Natural killer cell (primary cell): ENCODE measurements at places on chromosomes 2 and 18.

DNA sequence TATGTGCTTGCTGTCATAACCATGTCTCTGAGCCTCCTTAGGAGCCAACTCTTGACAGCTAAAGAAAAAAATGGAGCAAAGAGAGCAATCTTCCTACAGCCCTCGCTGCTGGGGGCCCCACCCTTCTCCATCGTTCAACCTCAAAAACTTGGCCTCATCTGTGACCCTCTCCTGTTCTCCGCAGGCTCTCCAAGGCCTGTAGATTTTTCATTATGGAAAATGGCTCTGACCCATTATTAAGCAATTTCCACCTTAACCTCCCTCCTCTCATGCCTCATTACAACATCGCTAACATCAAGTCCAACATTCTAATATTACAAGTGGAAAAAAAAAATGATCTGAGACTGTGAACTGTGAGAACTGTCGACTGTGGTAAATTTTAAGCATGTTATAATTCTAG lies 98.7 kb downstream of the SLC8A1 start:
- no peak overlapping the region for H3K27ac ChIP-seq
- H3K4me1 ChIP-seq, result no peaks in the 10 kb centered on the region
- DNase-seq, result no peak
- no peaks in the 10 kb centered on the region for H3K36me3 ChIP-seq
- no peaks in the 10 kb centered on the region for H3K27me3 ChIP-seq

GRCh38 chr18:34624551-34624950 lies 85.5 kb upstream of the DTNA start:
- DNase-seq, result no peak
- H3K27ac ChIP-seq, result no peak overlapping the region
- H3K36me3 ChIP-seq, result no peaks in the 10 kb centered on the region

DNA sequence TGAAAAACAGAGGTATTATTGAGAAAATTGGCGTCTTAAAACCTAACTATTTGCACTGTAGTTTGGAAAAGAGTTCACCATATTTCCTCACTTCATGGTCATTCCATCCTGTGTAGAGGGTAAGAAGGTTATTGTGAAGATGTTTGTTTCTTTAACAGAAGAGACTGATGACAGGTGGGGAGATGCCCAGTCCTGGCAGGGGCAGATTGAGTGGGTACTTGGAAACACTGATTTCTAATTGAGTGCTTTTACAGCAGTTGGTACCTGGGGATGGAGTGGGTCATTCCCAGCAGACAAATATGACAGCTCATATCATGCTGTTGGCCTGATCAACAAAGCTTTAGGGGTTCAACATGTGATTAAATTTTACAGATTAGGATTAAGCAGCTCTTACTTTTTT lies 67.5 kb downstream of the MYOM1 start:
- no peak overlapping the region for H3K4me3 ChIP-seq
- no peak overlapping the region for H3K27ac ChIP-seq
- H3K4me1 ChIP-seq, result peaks cover 3% of the 10 kb centered on the region
- no peaks in the 10 kb centered on the region for H3K27me3 ChIP-seq
- no peaks in the 10 kb centered on the region for H3K36me3 ChIP-seq

- no peaks in the 10 kb centered on the region for H3K4me1 ChIP-seq
- H3K36me3 ChIP-seq, result no peaks in the 10 kb centered on the region
- no peak overlapping the region for H3K27ac ChIP-seq
- no peak for DNase-seq
- no peaks in the 10 kb centered on the region for H3K27me3 ChIP-seq
Observed at GRCh38 chr18:59182673-59183072, 37.3 kb upstream of the GRP start.

GRCh38 chr2:125490308-125490707 lies 1165.7 kb upstream of the GYPC start:
- H3K27me3 ChIP-seq, result no peaks in the 10 kb centered on the region
- H3K36me3 ChIP-seq, result no peaks in the 10 kb centered on the region
- DNase-seq, result no peak
- no peaks in the 10 kb centered on the region for H3K4me1 ChIP-seq
- no peak overlapping the region for H3K4me3 ChIP-seq

GRCh38 chr2:73156539-73157124 lies 43.9 kb upstream of the RAB11FIP5 start:
- no peaks in the 10 kb centered on the region for H3K4me1 ChIP-seq
- no peaks in the 10 kb centered on the region for H3K36me3 ChIP-seq
- no peak for DNase-seq
- H3K27me3 ChIP-seq, result no peaks in the 10 kb centered on the region
- H3K4me3 ChIP-seq, result no peak overlapping the region

DNA sequence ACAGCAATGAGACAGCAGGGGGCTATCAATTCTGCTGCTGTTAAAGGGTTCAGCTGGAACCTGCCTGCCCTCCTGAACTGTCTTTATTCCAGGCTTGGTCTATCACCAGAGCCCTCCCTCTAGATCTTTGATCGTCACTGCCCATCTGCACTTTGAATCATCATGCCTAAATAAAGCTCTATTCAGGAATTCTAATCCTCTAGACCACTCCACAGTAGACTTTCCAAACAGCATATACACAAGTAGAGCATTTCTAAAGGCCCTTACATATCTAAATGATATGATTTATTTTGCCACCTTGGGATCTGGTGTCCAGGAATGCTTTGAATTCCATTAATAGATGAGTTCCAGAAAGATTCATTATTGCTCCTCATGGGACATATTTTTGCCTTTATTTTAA lies 542.1 kb upstream of the SYT4 start:
- DNase-seq, result no peak
- no peaks in the 10 kb centered on the region for H3K4me1 ChIP-seq
- no peaks in the 10 kb centered on the region for H3K27me3 ChIP-seq
- no peak overlapping the region for H3K4me3 ChIP-seq
- H3K36me3 ChIP-seq, result no peaks in the 10 kb centered on the region

DNA sequence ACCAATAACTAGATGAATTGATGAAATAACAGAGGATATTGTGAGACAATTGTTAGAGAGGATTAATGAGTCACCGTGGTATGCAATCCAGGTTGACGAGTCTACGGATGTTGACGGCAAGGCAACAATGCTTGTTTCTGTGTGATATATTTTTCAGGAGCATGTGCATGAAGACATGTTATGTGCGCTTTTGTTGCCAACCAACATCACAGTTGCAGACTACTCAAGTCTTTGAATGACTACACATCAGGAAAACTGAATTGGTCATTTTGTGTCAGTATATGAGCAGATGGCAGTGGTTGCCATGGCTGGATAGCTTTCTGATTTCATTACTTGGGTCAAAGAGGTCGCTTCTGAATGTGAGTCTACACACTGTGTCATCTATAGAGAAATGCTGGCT lies 96.8 kb upstream of the CRACDL start:
- no peaks in the 10 kb centered on the region for H3K36me3 ChIP-seq
- no peak for DNase-seq
- H3K4me3 ChIP-seq, result no peak overlapping the region
- no peaks in the 10 kb centered on the region for H3K4me1 ChIP-seq
